ENCODE measurements at places on chromosomes 7 and 10. TPM values are rescaled to one million over a fixed set of nuclear protein-coding genes. Genes with fewer than 3 reads are reported as not detected.

The TMEM236 gene
- 41.8 TPM for total RNA-seq

The OPALIN gene
- not detected for total RNA-seq

The HMX2 gene
- 0.41 TPM for total RNA-seq

The CCSER2 gene
- 45.6 TPM for total RNA-seq

- DNase-seq: no peak
Measured at GRCh38 chr7:46532571-46532970, 611.5 kb upstream of the IGFBP3 start.

- DNase-seq: no peak
Measured at GRCh38 chr10:131210181-131210580, 101.3 kb downstream of the TCERG1L start.

DNA sequence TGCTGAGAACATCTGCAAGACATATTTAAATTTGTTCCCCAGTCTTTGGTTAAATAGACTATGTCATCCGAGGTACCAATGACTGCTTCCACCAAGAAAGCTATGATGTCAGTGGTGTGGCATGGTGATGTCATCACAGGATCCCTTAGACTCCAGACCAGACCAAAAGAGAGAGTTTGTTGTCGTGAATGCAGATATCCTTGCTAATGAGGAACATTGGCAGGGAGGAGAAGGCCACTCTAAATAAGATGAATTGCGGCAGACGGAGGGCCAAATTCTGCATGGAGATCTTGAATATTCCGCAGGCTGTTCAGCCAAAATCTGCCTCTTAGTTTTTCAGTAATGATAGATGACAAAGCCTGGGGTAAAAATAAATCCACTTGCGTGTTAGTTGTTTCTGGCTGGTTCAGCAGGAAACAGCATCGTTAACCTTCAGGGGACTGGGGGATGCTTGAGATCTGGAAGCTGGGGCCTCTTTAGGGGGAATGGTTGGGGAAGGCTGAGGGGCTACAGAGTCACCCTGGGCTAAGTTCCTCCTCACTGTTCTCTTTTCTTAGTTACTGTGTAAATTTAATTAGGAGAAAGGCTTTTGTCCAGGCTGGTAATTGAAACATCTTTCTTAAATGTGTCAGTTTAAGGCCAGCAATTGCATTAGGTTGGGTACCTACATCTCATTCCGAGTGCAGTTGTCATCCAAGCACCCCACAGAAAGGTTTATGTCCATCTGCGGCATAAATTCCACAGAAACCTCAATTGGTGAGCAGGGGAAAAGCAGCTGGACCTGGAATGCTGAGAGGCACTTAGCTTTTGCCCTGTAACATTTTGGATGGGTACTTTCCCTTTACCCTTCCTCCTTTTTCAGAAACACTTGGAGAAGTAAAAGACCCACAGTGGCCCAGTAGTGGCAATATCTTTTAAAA lies 11.6 kb upstream of the CAMK1D start:
- no peak for DNase-seq

Data from transverse colon (tissue), 4 donors.